ENCODE measurements at places on chromosomes 11 and 22. TPM values are rescaled to one million over a fixed set of nuclear protein-coding genes. Genes with fewer than 3 reads are reported as not detected.

Gene CNTN5
- not detected for total RNA-seq

Gene OR56A1
- not detected for total RNA-seq

Gene GNAZ
- total RNA-seq: 7.5 TPM

Gene FOLH1
- not detected for total RNA-seq

Gene PRRG4
- total RNA-seq: 0.14 TPM

Gene DNAL4
- 5.4 TPM for total RNA-seq

- DNase-seq: no peak
Observed at GRCh38 chr11:87013912-87014825, 23.6 kb upstream of the TMEM135 start.

DNA sequence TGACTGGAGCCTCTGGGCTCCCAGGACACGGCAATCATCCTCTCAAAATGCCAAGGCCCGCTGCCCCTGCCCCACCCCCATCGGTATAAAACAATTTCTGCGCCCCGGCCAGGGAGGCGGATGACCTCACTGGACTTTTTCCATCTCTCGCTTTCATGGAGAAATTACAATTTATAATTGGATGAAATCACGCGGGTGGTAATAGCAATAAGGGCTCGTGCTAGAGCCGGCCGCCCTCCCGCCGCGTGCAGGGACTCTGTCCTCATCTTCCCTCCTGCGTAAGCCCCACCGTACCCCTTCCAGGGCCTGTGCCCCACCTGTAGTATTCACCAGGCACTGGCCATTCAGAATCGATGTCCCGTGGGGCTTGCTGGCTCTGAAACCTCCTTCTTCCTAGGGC is 64.5 kb downstream of the MACROD1 start:
- DNase-seq: no peak

- DNase-seq: no peak
Observed at GRCh38 chr11:109133159-109133558, 288.8 kb upstream of the C11orf87 start.

GRCh38 chr11:19955660-19956059 is 204.6 kb downstream of the DBX1 start:
- no peak for DNase-seq

- peak; percentile 38 for DNase-seq
Observed at GRCh38 chr11:35077709-35078469, 61.1 kb upstream of the CD44 start.

DNA sequence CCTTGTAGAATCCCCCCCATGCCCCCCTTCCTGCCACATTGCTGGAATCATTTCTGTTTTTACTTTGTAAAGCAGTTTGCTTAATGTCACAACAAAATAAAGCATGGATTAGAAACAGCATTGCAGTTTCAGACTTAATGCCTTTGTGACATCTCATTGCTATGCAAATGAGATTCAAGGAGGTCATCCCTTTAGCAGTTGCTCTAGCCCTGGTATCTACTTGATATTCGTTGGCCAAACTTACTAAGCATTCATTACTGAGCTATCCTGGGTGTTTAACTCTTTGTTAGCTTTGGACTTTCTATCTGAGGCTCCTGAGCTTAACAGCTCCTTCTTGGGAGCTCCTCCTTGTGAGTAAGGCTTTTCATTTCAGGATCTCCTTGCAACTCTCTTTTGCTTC is 16.3 kb downstream of the FAT3 start:
- DNase-seq: no peak

DNA sequence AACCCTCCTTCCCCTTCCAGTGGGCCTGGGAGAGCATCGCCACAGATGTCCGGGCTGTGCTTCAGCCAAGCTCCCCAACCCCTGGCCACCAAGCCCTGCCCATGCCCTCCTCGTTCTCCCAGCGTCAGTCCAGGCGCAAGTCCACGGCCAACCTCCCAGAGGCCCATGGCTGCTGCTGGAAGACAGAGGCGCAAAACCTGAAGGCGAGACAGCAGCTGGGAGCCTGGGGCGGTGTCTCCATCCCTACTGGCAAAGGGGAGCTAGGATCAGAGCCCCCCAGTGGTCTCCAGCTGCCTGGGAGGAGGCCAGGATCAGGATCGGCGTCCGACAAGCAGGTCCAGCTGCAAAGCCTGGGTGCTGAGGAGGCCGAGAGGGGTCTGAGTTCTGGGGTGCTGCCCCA is 1.9 kb downstream of the TSGA10IP start:
- no peak for DNase-seq

- DNase-seq: no peak
Observed at GRCh38 chr11:113243696-113244095, 70.7 kb upstream of the TTC12 start.

DNA sequence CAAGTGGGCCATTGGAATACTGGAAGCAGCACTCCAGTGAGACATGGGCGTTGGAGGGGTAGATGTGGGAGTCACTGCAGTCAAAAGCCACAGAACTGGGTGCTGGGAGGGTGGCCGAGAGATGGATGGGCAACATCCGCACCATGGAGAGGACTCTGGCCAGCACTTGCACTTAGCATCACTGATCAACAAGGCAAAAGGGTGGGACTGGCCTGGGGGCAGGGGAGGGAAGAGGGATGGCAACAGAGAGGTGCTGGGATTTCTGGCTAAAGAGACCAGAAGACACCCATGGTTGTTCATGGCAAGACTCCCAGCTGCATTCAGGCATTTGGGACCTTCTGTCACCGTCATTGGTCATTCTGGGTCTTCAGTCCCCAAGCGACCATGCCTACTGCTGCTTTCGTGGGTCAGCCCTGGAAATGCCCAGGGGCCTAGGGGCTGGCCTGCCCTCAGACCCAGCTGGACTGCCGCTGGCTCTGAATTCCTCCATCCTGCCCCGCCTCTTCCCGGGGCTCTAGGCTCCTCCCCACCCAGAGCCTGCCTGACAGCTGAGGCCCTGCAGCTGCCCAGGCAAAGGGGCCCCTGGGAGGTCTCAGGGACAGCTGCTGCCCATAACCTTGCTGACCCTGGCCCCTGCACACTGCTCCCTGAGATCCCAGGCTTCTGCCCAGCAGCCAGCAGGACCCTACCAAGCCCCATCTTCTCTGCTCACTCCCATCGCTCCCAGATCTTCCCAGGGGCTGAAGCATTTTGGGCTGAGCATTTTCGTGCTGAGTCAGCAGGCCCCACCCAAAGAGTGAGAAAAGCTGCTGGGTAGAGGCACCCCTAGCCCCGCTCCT is 13.0 kb upstream of the CDC42EP2 start:
- no peak for DNase-seq

DNA sequence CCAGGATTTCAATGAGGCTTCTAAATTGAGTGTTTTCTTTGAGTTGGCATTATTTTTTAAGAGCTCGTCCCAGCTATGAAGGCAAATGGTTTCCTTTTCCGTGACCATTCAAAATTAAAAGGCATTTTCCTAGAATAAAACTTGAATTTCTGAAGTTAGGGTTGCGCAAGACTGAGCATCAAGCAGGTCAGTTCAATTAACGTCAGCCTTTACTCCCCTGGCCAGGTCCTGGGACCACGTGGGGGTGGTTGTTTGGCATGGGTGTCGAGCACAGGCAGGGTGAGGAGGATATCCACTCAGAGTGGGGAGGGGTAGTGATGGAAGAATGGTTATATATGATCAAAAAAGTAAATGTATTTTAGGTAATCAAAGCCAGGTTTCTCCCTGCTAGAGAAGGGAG is 43.4 kb upstream of the TSKU start:
- no peak for DNase-seq

GRCh38 chr22:19848298-19849224 is 6.1 kb downstream of the GNB1L start:
- no peak for DNase-seq

DNA sequence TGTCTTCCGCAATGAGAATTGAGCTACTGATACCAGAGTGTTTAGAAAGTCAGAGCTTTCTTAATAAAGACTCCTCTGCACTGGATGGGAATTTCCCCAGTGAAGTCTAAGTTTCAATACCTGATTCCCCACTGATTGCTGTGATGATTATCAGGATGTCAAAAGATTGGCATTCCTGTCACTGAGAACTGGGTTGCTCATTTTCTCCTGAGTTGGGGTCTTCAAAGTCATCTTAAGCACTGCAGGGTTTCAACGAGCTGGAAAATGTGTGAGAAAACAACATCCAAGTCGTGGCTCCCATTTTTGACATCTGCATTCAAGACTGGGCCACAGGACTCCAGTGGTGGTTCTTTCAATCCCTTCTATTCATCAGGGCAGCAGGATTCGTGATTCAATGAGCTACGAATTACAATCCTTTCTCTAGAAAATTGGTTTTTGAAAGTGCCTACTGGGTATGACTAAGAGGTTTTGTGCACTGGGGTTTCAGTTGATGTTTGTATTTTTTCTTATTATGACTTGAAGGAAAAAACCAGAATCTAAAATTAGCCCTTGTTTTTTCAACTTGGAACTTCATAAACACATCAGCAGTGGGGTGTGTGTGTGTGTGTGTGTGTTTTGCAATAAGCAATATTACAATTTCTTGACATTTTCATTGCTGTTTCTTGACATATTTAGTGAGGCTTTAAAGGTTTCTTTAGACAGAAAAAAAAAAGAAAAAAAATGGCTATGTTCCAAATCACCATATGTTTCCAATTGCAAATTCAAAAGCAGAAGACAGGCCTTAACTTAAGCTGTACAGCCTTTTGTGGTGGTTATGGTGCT is 233.0 kb downstream of the FAM76B start:
- no peak for DNase-seq

DNA sequence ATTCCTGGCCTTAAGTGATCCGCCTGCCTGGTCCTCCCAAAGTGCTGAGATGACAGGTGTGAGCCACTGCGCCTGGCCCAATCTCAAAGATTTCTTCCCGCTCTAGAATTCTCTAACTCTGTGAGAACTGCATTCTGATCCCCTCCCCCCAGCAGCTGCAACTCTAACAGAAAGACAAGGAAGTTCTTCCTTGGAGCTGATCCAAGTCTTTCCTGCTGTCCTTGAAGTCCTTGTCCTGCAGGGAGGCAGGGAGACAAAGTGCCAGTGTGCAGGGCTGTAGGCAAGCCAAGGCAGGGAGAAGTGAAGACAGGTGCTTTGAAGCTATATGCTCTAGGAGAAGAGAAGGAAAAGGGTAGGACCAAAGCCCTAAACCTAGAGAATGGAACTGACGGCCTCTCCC is 9.5 kb upstream of the GGA1 start:
- DNase-seq: no peak

DNA sequence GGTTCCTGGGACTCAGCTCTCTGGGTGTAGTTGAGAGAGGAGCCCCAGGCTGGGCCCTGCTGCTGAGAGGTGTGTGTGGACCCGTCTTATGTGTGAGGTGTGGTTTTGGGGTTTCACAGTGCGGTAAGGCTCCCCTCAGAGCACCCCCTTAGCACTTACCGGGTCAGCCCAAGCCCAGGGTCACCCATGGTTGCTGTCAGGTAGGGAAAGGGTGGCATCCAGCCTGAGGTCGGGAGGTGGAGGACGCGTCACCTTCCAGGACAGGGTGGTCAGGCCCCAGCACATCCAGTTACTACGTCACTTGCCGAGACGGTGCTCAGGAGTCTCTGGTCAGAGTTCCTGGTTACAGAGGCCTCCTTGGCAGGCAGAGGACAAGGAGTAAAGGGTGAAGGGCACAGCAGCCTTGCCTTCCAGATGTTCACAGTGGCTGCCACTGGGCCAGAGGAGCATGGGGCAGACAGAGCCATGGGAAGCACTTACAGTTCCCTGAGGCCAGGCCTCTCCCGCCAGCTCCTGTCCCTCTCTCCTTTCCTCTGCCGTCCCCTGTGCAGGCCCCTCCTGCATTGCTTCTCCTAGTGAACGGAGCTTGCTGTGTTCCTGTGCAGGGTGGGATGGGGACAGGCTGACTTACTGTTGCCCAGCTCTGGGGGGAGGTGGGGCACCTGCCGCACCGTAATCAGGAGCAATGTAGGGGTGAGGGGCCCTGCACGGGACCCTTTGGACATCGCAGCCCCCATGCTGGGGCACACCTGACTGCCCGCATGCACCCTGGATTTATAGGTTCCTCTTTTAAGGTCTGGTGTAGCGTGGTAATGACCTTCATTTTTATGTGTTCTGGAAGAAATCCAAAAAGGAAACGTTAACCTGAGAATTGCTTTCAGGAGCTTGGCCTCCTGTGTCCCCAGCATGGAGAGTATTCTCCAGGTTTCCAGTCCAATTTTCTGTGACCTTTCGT is 285.9 kb downstream of the TBC1D22A start:
- no peak for DNase-seq
